ENCODE measurements at places on chromosomes 4 and X.

- DNase-seq, result no peak
Observed at GRCh38 chr4:26687728-26688127, 103.8 kb downstream of the TBC1D19 start.

- DNase-seq, result no peak
Observed at GRCh38 chr4:110675426-110675825, 52.5 kb upstream of the PITX2 start.

DNA sequence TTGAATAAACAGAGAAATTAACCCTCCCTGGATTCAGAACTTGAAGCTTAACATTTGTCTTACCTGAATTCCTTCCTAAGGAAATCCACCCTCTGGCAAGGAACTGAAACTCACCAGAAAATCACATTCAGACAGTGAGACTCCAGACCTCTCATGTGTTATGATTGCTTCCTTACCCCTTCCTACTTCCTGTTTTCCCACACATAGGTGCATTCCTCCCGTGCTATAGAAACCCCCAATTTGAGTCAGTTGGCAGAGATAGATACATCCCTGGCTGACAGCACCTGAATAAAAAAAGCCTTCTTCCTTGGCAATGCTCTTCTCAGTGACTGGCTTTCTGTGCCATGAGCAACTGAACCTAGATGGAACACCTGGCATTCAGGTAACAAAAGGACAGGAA, 157.0 kb upstream of the SMIM31 start:
- no peak for DNase-seq

- peak; percentile 37 for DNase-seq
Observed at GRCh38 chrX:22135994-22136684, 104.0 kb downstream of the PHEX start.

DNA sequence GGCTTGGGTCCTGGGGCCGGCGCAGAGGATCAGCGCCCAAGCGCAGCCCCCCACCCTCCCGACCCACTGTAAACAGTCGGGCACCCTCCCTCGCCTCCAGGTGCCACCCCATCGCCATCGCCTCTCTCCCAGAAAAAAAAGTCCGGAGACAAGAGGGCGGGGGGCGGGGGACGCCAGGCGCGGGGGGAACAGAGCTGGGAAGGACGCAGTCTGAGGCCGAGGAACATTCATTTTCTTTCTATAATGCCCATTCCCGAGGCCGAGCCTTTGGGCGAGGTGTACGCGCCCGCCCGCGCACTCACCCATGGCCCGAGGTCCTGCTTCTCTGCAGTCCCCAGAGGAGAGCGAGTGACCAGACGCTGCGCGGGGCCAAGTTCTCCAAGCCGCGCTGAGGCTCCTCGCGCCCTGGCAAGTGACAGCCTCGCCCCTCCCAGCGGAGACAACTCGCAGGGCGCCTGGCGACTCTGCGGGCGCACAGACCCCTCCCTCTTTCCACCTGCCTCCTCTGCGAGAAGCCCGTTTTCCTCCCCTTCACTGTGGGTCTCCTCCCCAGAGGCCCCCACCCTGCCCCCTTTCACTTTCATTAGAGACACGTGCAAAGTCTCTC, 63.5 kb upstream of the WDR17 start:
- no peak for DNase-seq

DNA sequence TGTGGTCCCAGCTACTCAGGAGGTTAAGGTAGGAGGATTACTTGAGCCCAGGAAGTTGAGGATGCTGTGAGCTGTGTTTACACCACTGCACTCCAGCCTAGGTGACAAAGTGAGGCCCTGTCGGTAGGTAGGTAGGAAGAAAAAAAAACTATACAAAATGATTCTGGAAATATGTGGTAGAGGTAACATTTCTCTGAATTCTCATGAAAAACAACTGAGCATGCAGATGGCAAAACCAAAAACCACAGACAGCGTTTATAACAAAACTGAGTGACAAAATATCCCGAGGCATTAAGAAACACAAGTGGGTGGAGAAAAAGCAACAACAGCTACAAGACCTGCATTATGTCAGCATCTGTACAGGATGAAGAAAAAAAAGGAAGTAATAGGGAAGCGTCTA, 211.7 kb downstream of the DLG3 start:
- no peak for DNase-seq

DNA sequence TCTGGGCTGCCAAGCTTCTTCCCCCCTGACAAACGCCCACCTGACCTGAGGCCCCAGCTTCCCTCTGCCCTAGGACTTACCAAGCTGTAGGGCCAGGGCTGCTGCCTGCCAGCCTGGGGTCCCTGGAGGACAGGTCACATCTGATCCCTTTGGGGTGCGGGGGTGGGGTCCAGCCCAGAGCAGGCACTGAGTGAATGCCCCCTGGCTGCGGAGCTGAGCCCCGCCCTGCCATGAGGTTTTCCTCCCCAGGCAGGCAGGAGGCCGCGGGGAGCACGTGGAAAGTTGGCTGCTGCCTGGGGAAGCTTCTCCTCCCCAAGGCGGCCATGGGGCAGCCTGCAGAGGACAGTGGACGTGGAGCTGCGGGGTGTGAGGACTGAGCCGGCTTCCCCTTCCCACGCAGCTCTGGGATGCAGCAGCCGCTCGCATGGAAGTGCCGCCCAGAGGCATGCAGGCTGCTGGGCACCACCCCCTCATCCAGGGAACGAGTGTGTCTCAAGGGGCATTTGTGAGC, 37.0 kb downstream of the HTRA3 start:
- DNase-seq, result no peak

DNA sequence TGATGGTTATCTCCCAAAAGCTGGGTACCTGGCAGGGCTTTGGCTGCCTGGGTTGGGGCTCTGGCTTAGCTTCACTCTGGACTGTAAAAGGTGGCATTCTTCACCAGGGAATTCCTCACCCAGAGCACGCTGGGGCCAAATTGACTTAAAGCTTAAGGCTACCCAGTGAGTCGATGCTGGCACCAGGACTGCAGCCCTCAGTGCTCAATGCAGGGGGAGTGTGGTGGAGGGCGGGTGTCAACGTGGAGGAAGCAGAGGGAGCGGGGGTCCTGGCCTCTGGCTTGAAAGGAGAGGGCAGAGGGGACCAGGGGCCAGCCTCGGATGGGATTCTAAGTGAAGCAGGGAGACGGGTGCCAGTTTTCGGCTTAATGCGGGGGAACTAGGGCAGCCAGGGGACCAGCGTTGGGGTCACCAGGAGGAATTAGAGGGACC, 446 bp upstream of the FAM50A start:
- no peak for DNase-seq

GRCh38 chr4:184544788-184545409, 70.5 kb upstream of the IRF2 start:
- no peak for DNase-seq

GRCh38 chr4:150769248-150769647, 187.3 kb downstream of the MAB21L2 start:
- no peak for DNase-seq

- DNase-seq, result no peak
Observed at GRCh38 chr4:183632689-183633088, 26.3 kb downstream of the RWDD4 start.

DNA sequence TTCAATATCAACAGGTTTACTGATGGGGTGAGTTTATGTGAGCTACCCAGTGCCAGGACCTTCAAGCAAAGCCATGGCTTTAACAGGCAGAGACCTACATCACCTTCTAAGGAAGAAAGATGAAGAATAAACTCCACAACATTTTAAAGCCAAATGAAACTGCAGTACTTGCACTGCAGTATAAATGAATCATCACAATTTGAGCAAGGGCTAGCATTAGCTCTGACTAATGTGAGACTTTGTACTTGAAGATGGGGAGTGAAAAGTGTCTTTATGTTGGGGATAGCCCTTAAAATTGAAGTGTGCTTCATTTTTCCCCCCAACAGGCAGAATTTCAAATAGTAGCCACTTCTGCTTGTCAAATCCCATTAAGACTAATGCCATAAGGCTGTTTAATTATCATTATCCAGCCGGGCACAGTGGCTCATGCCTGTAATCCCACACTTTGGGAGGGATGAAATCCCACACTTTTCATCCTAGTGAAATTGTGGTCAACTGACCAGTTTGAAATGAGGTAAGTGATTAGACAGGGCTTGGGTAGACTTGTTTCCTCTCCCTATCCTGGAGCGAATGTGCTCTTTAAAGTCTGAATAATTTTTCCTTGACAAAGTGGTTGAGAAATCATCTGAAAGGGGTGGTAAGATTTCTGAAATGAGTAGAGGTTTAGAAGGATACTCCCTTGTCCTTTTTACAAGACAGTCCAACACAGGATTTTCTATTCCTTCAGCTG, 27.2 kb upstream of the GPR34 start:
- DNase-seq, result no peak

DNA sequence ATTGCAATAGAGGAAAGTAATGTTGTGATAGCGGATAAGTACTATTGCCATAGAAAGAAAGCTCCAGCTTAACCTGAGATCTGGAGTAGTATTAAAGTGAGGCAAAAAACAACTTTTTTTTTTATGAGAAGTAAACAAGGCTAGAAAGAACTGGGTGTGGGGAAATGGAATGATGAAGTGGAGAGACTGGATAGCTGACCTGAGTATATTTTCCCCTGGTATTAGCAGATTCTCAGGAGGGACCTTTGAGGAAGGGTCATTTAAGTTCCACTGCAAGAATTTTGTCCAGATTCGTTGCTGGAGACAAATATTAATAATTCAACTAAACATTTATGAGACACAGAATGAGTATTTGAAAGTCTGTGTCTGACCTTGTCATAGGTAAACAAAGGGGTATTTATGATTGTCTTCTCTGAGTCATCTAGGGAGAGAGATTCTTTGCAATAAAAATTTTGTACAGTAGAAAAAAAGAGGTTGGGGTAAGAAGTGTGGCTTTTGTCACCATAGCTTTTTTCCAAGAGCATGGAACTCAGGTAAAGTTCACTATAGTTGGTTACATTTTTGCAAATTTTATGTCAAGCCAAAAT, 2095.9 kb downstream of the ARAP2 start:
- no peak for DNase-seq

DNA sequence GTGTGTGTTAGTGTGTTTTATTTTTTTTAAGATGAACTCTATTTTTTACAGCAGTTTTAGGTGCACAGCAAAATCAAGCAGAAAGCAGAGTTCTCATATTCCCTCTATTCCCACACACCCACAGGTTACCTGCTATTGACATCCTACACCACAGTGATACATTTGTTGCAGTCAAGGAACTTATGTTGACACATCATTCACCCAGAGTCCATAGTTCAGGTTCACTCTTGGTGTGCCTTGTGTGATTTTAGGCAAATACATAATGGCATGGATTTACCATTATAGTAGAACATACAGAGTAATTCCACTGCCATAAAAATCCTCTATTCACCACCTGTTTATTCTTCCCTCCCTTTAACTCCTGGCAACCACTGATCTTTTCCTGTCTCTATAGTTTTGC, 28.7 kb downstream of the DIAPH2 start:
- DNase-seq, result no peak

- peak; percentile 73 for DNase-seq
Observed at GRCh38 chr4:153466081-153466948, at the start of gene TMEM131L. TSS of gene TMEM131L (plus strand) at chr4:153466360. CDS start at chr4:153466398, 38 bp downstream.

DNA sequence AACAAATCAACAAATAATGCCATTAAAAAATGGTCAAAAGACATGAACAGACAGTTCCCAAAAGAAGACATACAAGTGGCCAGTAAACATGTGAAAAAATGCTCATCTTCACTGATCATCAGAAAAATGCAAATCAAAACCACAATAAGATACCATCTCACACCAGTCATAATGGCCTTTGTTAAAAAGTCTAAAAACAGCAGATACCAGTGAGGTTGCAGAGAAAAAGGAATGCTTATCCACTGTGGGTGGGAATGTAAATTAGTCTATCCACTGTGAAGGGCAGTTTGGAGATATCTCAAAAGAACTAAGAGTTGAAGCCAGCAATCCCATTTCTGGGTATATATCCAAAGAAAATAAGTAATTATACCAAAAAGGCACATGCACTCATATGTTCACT, 668.1 kb upstream of the CPEB2 start:
- no peak for DNase-seq

GRCh38 chr4:185809121-185809520, 2.9 kb downstream of the SORBS2 start:
- DNase-seq, result no peak

GRCh38 chrX:12984603-12985319, 9.9 kb downstream of the TMSB4X start:
- DNase-seq, result peak; percentile 70

DNA sequence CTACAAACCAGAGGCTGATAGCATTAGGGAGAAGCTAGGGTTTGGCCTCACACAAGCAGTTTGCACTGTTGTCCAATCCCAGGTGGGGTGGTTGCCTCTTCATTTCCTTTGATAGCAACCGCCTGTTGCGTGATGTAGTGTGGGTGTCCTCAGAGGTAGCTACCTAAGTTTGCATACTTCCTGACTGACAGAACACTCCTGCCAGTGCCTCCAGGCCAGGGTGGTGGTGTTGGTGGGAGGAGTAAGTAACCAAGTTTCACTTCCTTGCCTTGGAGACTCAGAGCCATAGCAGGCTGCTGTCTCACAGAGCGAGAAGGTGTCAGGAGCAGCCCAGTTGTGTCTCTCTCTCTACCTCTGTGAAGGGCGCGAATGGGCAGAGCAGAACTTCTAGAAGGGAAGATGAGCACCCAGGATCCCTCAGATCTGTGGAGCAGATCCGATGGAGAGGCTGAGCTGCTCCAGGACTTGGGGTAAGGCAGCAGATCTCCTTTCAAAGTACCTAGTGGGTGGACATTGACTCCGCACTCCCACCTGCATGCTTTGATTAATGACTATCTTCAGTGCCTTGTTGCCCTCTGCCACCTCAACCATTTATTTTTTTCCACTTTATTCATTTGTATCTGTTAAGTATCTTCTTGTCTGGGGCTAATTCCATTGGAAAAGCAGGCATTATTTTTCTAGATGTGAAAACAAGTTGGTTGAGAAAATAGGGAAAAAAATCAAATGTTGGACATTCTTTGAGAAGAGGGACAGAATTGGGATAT, at the start of gene DAPP1:
Gene DAPP1 (plus strand): TSS at position 283 of the 764 bp plus-strand sequence. CDS start 87 bp downstream, at position 370.
- peak; percentile 89 for DNase-seq

DNA sequence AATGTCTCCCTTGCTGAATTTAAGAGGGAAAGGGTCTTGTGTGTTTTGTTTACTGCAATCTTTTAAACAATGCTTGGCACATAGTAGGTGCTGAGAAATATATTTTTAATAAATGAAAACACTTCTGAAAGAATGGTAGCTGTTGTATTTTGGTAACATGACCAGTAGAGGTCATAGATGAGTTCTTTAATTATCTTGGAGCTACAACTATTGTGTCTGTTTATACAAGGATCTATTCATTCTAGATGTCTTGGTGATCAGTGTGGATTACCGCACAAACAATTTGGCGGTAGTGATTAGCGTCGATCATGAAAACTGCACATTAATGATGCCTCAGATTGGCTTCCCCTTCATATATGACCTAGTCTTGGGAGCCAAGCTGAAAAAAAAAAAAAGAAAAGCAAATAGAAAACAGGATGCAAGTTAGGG, 21.4 kb upstream of the SCRG1 start:
- peak; percentile 7 for DNase-seq

DNA sequence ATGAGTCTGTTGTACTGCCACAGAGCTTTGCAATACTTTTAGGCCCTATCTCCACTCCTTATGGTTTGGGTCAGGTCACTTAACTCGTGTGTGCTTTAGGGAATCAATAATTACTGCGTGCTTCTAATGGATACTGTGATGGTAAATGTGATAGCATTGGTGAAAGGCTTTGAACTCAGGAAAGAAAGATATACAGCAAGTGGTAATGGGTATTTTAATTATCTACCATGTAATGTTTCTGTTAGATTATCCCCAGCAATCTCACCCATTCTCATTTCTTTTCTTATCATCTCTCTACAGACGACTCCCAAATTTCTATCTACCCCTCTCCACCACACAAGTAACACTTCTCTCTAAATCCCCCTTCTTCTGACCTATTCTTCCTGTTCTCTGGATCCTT, 128.6 kb downstream of the GPC3 start:
- DNase-seq, result no peak

Data from central memory CD4-positive, alpha-beta T cell (primary cell).